Ureter (tissue), 1 donor: ENCODE measurements at places on chromosomes 3 and 15. TPM values are rescaled to one million over a fixed set of nuclear protein-coding genes. Genes with fewer than 3 reads are reported as not detected.

Gene GRM7
- 0.86 TPM for total RNA-seq

DNA sequence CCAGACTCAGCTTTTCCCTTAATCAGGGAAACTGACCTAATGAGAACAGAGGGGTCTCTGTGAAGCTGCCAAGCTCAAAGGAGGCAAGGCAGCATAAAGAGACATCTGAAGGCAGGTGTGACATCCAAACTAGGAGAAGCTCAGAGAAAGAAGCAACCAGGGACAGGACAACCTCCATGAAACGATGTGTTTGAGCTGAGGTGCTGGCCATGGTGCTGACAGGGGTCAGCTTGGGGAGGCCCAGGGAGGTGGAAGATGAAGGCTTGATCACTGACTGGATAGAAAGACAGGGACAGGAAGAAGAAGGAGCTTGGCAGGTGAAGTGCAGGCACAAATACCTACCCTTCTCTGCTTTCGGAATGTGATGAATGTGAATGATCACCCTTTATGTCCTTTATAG is 179.5 kb upstream of the NSMCE3 start:
- DNase-seq, result no peak

GRCh38 chr3:8436661-8437287 is 64.8 kb upstream of the LMCD1 start:
- DNase-seq, result no peak

Gene PARP3
- total RNA-seq, result 48.5 TPM

GRCh38 chr3:177538048-177538749 is 340.9 kb upstream of the TBL1XR1 start:
- no peak for DNase-seq

DNA sequence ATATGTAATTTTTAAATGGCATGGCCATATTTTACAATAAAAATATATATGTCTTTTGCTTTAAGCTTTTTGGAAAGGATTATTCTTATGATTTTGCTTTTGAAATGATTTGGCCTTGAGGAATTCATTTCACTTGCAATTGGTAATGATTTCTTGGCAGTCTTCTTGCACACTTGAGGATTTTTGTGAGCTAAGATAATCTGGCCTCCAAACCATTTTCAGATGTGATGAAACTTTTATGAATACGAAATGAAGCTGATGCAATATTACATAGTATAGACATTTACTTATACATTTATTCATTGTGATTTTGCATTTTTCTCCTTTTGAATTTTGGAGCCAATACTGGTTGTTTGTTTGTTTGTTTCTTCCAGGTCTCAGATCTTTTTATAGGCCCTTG is 6.4 kb upstream of the SH2D7 start:
- no peak for DNase-seq

DNA sequence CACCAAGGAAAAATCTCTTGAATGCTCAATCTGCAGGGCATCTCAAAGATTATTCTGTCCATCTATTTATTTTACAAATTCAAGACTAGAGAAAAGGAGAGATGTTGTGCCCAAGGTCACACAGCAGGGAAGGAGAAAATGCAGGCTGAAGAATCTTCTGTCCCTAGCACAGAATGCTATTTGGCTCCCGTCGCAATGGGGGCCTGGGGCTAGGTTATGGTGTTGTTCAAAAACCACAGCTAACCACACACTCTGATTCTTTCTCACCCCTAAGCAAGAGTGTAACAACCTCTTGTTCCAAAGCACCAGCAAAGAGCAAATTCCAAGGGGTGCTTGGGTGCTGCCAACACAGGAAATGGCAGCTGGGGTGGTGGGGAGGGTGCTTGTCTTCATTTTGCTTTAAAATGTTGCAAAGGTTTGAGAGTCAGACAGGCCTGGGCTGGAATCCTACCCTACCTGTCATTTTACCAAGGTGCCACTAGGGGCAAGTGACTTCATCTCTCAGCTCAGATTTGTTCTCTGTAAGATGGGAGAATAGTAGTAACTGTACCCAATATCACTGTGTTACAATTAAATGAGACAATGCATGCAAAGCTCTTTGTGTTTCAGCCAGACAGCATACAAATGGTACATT is 112.5 kb downstream of the ADAMTS9 start:
- DNase-seq, result no peak

DNA sequence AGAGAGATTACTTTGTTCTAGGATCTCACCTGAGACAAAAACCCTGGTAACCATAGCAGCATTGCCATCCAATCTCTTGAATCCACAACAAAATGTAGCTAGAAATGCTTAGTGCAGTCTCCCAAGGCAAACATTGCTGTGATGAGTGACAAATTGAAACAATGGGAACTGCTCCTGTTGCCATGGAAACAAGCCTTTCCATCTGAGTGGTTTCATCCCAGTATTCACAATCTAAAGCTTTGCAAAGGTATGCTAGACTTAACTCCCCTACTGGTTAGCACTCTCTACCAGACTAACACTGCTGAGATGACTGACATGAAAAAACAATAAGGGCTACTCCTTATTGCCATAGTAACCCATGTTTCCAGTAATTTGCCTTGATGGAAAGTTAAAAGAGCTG is 172.6 kb upstream of the CNTN3 start:
- DNase-seq, result no peak

Gene SCN11A
- 34.5 TPM for total RNA-seq
